ENCODE measurements at places on chromosomes 7 and 10.

- DNase-seq: no peak
Observed at GRCh38 chr10:133135116-133135465, 24.9 kb upstream of the KNDC1 start.

DNA sequence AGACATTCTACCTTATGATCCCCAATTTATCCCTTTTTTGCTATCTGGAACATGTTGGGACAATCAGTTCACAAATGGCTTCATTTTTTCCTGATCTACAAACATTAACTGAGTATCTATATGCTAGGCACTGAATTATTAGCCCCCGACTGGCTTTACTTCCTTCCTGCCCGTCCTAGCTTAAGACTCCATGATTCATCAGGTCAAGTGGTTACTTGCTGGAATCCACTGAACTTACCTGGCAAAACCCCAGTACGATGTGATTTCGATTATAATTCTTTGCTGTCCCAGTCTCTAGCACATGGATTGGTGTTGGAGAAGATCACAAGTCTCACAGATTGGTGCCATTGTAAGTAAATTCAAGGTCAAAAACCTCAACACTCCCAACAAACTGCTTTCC, 77.1 kb downstream of the ORC5 start:
- DNase-seq: no peak

DNA sequence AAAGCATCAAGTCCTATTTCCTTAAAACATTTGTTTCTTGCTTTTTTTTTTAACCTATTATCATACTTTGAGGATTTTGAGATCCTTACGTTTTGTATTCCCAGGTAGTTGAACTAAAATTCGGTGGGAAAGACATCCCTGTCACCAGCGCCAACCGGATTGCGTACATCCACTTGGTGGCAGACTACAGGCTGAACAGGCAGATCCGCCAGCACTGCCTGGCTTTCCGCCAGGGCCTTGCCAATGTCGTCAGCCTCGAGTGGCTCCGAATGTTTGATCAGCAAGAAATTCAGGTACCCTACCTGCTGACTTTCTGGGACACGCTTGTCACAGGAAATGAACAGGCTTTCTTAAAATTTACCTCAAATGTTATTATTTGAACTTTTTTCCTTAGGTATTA, 83.0 kb upstream of the DNAJB6 start:
- peak; percentile 87 for DNase-seq

GRCh38 chr10:102306006-102306405, 60.7 kb downstream of the GBF1 start:
- DNase-seq: no peak

GRCh38 chr7:30519122-30519521, 14.5 kb upstream of the GGCT start:
- DNase-seq: no peak

All from NCI-H2029 treated with DMSO at 0.1 percent for 48 hours (cell line).